ENCODE measurements at places on chromosomes 16 and 17. TPM values are rescaled to one million over a fixed set of nuclear protein-coding genes. Genes with fewer than 3 reads are reported as not detected.

- DNase-seq: peak; percentile 88
Measured at GRCh38 chr16:397736-398332, 835 bp downstream of the NME4 start.

DNA sequence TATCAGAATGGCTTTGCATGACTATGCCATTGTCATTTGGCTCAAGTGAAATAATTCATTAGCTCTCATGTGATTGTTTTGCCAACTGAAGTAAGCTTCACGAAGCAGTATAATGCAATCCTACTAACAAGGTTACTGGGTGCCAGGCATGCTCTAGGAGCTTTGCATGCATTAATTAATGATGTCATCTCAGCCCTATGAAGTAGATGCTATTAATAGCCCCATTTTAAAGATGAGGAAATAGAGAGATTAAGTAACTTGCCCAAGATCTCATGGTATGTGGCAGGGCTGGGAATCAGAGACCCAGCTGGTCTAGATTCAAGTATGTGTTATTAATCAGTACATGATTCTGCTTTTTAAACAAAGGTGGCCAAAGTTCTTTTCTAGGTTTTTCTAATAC is 14.1 kb downstream of the KRT39 start:
- no peak for DNase-seq

DNA sequence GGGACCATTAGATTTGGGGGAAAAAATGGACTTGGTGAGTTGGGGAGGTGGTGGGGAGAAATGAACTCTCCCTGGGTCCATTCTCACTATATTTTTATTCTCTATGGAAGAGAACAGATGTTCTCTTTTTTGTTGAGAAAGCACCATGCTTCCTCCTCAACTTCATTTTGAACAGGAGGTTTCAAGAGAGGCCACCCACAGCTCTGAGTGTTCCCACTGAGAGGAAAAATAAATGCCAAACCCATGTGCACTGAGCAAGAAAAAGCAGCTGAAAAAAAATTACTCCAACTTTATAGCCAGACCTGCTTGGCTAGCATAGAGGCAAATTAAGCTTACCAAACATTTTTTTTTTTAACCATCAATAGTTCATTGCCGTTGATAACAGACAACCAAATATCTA is 883.6 kb downstream of the KCNJ2 start:
- DNase-seq: peak; percentile 28

GRCh38 chr17:11565591-11565990 is 32.7 kb upstream of the DNAH9 start:
- DNase-seq: no peak

DNA sequence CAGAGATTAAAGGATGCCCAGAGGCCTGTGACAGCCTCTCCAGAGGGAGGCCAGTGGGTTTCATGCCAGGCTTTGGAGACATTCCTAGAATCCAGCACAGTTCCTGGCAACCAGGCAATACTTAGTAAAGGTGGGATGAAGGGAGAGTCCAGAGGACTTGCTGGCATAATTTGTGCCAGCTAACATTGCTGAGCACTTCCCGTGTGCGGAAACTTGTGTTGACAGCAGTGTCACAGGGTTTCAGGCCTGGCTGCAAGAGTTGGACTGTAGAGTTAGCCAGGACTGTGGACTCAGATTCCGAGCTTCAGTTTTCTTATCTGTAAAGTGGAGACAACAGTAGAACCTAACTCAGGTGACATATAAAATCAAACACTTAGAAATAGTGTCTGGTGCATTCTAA is 141.7 kb downstream of the SALL1 start:
- no peak for DNase-seq

DNA sequence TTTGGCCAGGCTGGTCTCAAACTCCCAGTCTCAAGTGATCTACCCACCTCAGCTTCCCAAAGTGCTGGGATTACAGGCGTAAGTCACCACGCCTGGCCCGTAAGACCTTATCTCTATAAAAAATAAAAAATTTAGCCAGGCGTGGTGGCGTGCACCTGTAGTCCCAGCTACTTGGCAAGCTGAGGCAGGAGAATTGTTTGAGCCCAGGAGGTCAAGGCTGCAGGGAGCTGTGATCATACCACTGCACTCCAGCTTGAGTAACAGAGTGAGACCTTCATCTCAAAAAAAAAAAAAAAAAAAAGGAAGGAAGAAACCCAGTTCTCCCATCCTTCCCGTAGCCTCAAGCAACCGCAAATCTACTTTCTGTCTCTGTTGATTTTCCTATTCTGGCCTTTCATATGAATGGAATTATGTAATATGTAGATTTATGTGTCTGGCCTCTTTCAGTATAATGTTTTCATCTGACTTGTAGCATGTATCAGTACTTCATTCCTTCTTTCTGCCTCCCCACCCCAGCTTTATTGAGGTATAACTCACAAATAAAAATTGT is 11.2 kb downstream of the CASC3 start:
- DNase-seq: no peak

- no peak for DNase-seq
Measured at GRCh38 chr17:17509601-17510425, 13.6 kb upstream of the RASD1 start.

- no peak for DNase-seq
Measured at GRCh38 chr17:20203018-20203417, 193.9 kb downstream of the SPECC1 start.

- DNase-seq: peak; percentile 68
Measured at GRCh38 chr17:2025622-2026309, 632 bp upstream of the RTN4RL1 start.

DNA sequence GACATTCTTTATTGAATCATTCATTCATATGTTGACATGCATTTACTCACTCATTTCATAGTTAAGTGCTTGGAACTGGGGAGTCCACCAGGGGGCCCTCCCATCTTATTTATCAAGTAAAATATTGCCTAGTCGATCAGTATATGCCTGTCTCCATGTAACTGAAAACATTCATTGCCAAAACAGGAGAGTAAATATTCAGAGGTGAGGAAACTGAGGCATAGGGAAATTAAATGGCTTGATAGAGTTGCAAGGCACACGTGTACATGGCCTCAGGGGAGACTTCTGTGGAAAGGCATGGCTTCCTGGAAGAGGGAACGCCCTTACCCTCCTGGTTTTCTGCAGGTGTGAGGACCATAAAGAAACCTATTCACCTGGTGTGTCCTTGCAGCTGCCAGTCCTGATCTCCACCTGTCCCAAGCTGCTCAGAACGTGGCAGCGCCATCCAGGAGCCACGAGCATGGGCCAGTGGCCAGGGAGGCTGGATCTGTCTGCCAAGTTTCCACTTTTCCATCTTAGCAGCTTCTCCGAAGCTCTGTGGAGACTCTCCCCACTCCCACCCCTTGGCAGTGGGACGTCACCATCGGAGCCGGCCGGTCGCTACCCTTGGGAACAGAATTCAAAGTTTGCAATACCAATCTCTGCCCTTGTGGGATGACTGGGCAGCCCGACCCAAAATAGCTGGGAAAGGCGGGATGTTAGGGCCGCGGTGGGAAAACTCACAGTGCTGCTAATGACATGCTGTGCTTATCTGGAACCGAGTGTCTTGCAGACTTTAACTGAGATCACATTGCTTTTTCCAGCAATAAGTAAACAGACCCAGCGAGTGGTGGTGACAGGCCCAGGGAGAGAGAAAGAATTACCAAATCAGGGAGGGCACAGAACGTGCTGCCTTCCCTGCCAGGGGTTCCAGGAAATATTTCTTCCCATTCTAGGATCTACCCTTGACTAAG is 4.1 kb upstream of the C1QTNF1 start:
- peak; percentile 34 for DNase-seq

DNA sequence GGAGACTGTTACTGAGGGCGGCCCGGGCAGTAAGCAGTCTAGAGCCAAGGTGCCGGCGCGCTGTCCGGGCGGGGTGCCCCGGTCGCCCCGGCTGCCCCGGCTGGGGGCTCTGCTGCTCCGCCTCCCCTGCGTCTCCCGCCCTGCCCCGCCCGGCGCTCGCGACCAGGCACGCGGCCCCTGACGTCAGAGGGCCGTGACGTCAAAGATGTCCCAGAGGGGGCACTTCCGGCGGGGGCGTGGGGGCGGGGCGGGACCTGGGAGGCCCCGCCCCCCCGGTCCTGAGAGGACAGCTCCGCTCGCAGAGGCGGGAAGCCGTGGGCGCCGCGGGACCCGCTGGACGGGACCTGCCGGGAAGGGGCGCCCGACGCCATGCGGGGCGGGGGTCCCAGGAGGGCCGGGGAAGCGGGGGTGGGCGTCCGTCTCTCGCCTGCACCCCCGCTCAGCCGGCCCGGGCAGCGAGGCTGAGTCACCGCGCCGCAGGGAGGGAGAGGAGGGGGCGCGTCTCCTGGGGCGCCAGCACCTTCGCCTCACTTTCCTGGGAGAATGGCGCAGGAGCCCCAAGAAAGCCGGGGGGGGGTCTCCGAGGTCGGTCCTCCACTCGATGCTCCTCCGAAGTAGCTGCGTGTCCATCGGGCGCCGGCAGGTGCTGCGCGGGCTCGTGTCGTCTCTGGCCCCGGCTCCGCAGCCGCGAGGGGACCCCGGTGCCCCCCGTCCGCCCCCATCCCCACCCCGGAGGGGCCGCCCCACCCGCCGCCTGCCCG is 4.4 kb upstream of the HIC1 start:
- peak; percentile 61 for DNase-seq

C16orf74 gene
- total RNA-seq: not detected

SHISA9 gene
- 0.11 TPM for total RNA-seq

ZNF646 gene
- total RNA-seq: 18.3 TPM

CD79B gene
- 1.3 TPM for total RNA-seq

MEFV gene
- total RNA-seq: 0.22 TPM

WNT9B gene
- 1.2 TPM for total RNA-seq

Data from thyroid gland (tissue), 4 donors.